ENCODE measurements at places on chromosomes 16 and 17.

GRCh38 chr16:88078111-88078775, 127.0 kb downstream of the BANP start:
- no peaks in the 10 kb centered on the region for H3K27me3 ChIP-seq
- H3K27ac ChIP-seq = no peak overlapping the region
- no peak overlapping the region for H3K4me3 ChIP-seq
- H3K36me3 ChIP-seq = peaks cover 35% of the 10 kb centered on the region

DNA sequence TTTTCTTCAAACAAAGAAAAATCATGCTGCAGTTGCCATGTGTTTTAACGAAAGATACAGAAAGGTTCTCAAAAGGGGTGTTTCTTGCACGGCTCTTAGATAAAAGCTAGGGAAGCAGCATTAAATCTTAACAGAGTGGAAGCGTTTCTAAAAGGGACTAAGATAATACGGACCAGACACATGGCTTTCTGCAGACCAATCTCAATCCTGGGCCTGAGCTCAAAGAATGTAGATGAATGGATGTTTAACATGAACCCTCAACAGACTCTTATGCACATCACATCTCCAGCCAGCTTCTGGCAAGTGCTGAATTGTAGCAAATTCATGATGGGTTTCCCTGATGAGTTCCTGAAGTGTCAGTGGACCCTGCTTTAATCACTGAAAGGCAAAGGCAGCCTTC, 80.2 kb upstream of the COX10 start:
- no peaks in the 10 kb centered on the region for H3K36me3 ChIP-seq
- no peak overlapping the region for H3K4me3 ChIP-seq
- no peak for DNase-seq
- no peak overlapping the region for H3K27ac ChIP-seq

GRCh38 chr16:48534601-48535340, 75.2 kb downstream of the N4BP1 start:
- H3K27ac ChIP-seq = no peak overlapping the region
- DNase-seq = no peak
- H3K4me1 ChIP-seq = peaks cover 23% of the 10 kb centered on the region
- no peaks in the 10 kb centered on the region for H3K27me3 ChIP-seq

- no peaks in the 10 kb centered on the region for H3K27me3 ChIP-seq
- no peaks in the 10 kb centered on the region for H3K36me3 ChIP-seq
- no peaks in the 10 kb centered on the region for H3K4me1 ChIP-seq
- H3K4me3 ChIP-seq = no peak overlapping the region
Measured at GRCh38 chr17:74340470-74341023, 14.5 kb downstream of the KIF19 start.

GRCh38 chr17:37742762-37743611, 1.9 kb downstream of the HNF1B start:
- peaks cover 18% of the 10 kb centered on the region for H3K27me3 ChIP-seq
- no peaks in the 10 kb centered on the region for H3K36me3 ChIP-seq
- no peak overlapping the region for H3K4me3 ChIP-seq
- no peak for DNase-seq
- H3K27ac ChIP-seq = no peak overlapping the region

DNA sequence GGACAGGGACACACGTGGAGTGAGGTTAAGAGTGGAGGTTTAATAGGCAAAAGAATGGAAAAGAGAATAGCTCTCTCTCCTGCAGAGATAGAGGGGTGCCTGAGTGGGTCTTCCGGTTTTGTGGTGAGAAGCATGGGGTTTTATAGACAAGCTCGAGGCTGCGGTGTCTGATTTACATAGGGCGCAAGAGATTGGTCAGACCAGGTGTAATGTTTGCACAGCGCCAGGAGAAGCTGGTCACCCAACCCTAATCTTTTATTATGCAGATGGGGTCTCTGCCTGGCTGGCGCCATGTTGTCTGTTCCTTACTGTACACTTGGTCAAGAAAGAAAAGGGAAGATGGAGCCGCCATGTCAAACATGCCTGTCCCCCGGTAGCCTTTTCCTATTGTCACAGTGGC, 44.5 kb upstream of the MLYCD start:
- no peaks in the 10 kb centered on the region for H3K36me3 ChIP-seq
- no peak overlapping the region for H3K4me3 ChIP-seq
- peaks cover 20% of the 10 kb centered on the region for H3K27me3 ChIP-seq
- no peak overlapping the region for H3K27ac ChIP-seq

GRCh38 chr16:87418644-87419043, 26.5 kb downstream of the MAP1LC3B start:
- H3K4me3 ChIP-seq = no peak overlapping the region
- no peak for DNase-seq
- H3K27me3 ChIP-seq = no peaks in the 10 kb centered on the region
- no peaks in the 10 kb centered on the region for H3K4me1 ChIP-seq
- peaks cover 8% of the 10 kb centered on the region for H3K36me3 ChIP-seq
- H3K27ac ChIP-seq = no peak overlapping the region

DNA sequence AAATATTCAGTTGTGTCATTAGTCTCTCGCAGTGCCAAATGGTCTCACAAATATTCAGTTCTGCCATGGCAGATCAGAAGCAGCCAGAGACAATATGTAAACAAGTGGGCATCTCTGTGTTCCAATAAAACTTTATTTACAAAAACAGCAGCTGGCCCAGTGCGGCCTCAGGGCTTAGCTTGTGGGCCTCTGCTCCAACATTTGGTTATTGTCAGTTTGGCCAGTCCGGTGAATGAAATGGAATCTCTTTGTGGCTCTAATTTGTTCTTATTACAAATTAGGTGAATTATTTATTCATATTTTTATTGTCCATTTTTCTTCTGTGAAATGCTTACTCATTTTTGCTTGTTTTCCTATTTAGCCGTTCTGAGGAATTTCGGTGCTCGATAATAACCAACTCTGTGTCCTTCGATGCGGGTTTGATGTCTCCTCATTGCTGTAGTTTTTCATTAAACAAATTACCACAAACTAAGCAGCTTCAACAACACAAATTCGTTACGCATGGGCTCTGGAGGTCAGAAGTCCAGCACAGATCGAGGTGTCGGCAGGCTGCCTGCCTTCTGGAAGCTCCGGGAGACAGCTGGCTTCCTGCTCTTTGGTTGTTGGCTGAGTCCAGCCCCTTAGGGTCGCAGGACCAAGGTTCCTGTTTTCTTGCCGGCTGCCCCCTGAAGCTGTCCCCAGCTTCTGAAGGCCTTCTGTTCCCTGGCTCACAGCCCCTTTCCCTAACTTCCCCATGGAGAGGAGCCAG, 4.1 kb upstream of the SLC38A10 start:
- H3K4me3 ChIP-seq = no peak overlapping the region
- peaks cover 15% of the 10 kb centered on the region for H3K4me1 ChIP-seq
- no peak overlapping the region for H3K27ac ChIP-seq
- H3K36me3 ChIP-seq = no peaks in the 10 kb centered on the region
- no peak for DNase-seq

DNA sequence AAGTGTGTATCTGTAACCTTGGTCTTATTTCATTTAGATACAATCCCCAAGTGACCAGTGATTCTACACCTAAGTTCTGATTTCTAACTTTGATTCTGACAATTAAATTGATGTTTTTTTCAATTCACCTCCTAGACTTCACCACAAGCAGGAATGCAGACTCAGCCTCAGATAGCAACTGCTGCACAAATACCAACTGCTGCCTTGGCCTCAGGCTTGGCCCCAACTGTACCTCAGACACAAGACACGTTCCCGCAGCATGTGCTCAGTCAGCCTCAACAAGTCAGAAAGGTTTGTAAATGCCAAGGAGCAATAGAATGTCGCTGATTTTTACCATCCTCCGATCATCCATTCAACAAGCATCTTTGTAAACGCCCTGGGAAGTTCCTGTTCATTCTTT, 177.7 kb downstream of the MRTFB start:
- no peaks in the 10 kb centered on the region for H3K27me3 ChIP-seq
- no peaks in the 10 kb centered on the region for H3K4me1 ChIP-seq
- no peak overlapping the region for H3K4me3 ChIP-seq
- H3K27ac ChIP-seq = no peak overlapping the region
- DNase-seq = no peak
- H3K36me3 ChIP-seq = peaks cover 49% of the 10 kb centered on the region

- H3K4me1 ChIP-seq = no peaks in the 10 kb centered on the region
- H3K36me3 ChIP-seq = no peaks in the 10 kb centered on the region
- H3K27me3 ChIP-seq = peaks cover 17% of the 10 kb centered on the region
- peak; percentile 12 for DNase-seq
- no peak overlapping the region for H3K4me3 ChIP-seq
Measured at GRCh38 chr16:4200000-4200780, 41.7 kb downstream of the SRL start.

DNA sequence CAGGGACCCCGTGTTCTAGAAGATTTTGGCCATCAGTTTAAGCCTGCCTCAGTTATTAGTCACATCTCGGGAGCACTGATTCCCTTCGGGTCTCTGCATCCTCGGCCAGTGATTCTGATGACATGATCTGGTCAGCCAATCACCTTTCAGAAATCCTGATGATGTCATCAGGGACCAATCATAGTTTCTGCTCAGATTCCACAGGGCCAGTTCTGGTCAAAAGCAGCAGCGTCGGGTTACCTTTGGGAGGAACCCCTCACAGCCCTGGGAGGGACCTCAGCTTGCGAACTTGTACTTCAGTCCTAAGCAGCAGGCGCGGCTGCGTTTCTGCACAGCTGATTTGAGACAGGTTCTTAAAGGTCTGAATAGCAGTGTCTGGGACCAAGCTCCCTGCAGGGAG, 13.9 kb downstream of the KDM8 start:
- H3K4me1 ChIP-seq = peaks cover 6% of the 10 kb centered on the region
- H3K27me3 ChIP-seq = no peaks in the 10 kb centered on the region
- H3K27ac ChIP-seq = no peak overlapping the region
- no peak overlapping the region for H3K4me3 ChIP-seq
- peaks cover 44% of the 10 kb centered on the region for H3K36me3 ChIP-seq
- no peak for DNase-seq

DNA sequence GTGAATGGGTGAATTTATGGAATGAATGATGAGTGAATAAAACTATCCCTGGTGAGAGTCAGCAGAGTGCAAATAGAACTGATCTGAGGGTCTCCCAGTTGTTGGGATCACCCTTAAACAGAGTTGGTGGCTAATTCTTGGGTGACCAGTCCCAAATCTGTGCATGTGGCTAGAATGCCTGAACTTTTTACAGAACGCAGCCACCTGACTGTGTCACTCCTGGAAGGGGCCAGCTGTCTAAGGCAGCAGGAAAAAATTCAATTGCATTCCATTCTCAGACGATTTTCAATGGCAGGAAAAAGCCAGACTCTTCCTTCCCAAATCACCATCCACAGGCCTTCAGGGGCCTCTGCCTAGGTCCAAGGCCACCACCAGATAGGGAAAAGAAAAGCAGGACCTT, 43.5 kb downstream of the BEAN1 start:
- H3K36me3 ChIP-seq = no peaks in the 10 kb centered on the region
- H3K4me1 ChIP-seq = peaks cover 17% of the 10 kb centered on the region
- no peak overlapping the region for H3K27ac ChIP-seq
- H3K4me3 ChIP-seq = no peak overlapping the region
- H3K27me3 ChIP-seq = peaks cover 29% of the 10 kb centered on the region

DNA sequence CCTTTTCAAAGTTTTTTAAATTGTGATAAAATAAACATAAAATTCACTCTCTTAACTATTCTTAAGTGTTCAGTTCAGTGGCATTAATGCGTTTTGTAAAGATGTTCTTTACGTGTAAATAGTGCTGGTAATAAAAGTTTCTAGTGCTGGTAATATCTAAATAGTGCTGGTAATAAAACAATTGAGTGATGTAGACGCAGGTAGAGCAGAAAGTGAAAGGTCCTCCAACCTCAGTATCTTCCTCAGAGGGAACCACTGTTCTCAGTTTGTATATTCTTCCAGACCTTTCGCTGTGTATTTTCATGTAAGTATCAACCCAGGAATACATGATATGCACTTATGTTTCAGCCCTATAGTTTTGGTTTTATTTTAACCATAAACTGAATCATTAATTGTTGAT, 53.1 kb downstream of the CLEC16A start:
- no peak overlapping the region for H3K27ac ChIP-seq
- H3K4me1 ChIP-seq = no peaks in the 10 kb centered on the region
- no peaks in the 10 kb centered on the region for H3K27me3 ChIP-seq
- peaks cover 30% of the 10 kb centered on the region for H3K36me3 ChIP-seq
- H3K4me3 ChIP-seq = no peak overlapping the region

- H3K4me1 ChIP-seq = no peaks in the 10 kb centered on the region
- H3K27ac ChIP-seq = no peak overlapping the region
- H3K27me3 ChIP-seq = no peaks in the 10 kb centered on the region
- no peak overlapping the region for H3K4me3 ChIP-seq
Measured at GRCh38 chr16:64272028-64272427, 849.8 kb downstream of the CDH11 start.

GRCh38 chr16:89828870-89829629, 775 bp downstream of the SPIRE2 start:
- no peaks in the 10 kb centered on the region for H3K27me3 ChIP-seq
- H3K4me1 ChIP-seq = peaks cover 14% of the 10 kb centered on the region
- DNase-seq = no peak

- no peaks in the 10 kb centered on the region for H3K4me1 ChIP-seq
- DNase-seq = no peak
- H3K36me3 ChIP-seq = peaks cover 38% of the 10 kb centered on the region
- no peak overlapping the region for H3K4me3 ChIP-seq
- H3K27me3 ChIP-seq = no peaks in the 10 kb centered on the region
Measured at GRCh38 chr16:68564382-68564985, 25.4 kb downstream of the ZFP90 start.

- no peak for DNase-seq
- no peak overlapping the region for H3K4me3 ChIP-seq
- H3K27ac ChIP-seq = no peak overlapping the region
Measured at GRCh38 chr17:54937018-54937417, 31.4 kb downstream of the COX11 start.

DNA sequence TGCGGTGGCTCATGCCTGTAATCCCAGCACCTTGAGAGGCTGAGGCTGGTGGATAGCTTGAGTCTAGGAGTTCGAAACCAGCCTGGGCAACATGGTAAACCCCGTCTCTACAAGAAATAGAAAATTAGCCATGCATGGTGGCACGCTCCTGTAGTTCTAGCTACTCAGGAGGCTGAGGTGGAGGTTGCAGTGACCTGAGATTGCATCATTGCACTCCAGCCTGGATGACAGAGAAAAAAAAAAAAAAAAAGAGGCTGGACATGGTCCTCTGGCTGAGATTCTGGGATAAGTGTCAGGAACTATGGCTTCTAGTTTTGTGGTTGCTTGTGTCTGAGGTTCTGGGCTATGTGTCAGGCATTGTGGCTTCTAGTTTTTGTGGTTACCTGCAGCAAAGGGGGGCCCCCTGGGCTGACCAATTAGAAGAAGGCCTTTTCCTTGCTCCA, 7.0 kb downstream of the KSR1 start:
- no peak overlapping the region for H3K4me3 ChIP-seq
- no peaks in the 10 kb centered on the region for H3K36me3 ChIP-seq
- H3K27ac ChIP-seq = no peak overlapping the region

- H3K4me1 ChIP-seq = no peaks in the 10 kb centered on the region
- H3K27me3 ChIP-seq = no peaks in the 10 kb centered on the region
- no peaks in the 10 kb centered on the region for H3K36me3 ChIP-seq
- no peak overlapping the region for H3K4me3 ChIP-seq
- no peak for DNase-seq
Measured at GRCh38 chr16:62872339-62872738, 836.1 kb upstream of the CDH8 start.

DNA sequence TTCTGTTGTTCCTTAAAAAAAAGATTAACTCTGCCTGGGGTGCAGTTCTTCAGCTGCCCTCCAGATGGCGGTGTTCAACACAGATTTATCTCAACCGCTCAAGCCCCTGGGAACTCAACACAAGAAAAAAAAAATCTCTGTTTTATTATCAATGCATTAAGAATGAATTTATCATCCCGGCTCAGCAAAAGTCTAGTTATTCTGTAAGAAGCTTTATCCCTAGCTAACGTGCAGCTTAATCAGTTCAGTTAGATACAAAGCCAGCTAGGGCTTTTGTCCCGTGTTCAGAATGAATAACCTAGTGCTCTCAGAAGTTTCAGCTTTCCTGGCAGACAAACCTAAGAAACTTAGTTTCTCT, 475.9 kb upstream of the CCL2 start:
- peaks cover 26% of the 10 kb centered on the region for H3K27me3 ChIP-seq
- H3K4me1 ChIP-seq = no peaks in the 10 kb centered on the region
- no peaks in the 10 kb centered on the region for H3K36me3 ChIP-seq
- H3K4me3 ChIP-seq = no peak overlapping the region

All from T-cell (primary cell).